ENCODE measurements at places on chromosomes 2 and 18. TPM values are rescaled to one million over a fixed set of nuclear protein-coding genes. Genes with fewer than 3 reads are reported as not detected.
A peak's percentile ranks its signal among the peaks of the same experiment; 100 is the strongest.

DCDC2C gene
- not detected for total RNA-seq

IL36B gene
- total RNA-seq: not detected

MAP3K19 gene
- total RNA-seq: not detected

CHRND gene
- total RNA-seq: not detected

DNA sequence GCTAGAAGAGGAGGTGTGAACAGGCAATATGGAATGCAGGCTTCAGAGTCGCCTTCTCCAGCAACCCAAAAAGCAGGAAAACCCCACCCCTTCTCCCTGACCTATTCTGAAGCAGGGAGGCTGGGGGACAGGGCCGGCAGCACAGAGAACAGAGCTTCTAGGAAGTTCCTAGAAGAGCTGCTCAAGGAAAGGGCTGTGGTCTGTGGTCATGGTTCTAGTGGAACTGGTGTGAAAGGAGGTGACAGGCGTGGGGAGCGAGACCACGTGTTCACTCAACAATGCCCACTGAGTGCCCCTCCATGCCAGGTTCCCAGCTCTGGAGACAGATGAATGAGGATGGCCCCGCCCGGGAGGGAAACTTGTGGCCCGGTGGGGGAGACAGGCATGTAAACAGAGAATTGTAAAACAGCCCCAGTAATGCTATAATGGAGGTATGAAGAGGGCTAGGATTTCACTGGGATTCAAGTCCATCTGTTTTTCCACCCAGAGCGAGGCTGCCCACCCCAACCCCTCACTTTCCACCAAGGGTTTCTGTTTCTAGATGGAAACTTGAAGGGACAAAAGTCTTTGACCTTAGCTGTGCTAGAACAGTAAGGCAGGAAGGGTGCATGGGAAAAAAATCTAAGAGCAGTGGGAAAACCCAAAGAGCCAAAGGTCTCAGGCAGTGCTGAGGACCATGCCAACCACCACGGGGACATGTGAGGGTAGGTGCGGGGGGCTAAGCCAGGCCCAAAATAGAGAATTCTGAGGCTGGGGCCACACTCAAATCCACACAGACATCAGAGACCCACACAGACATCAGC, 71.8 kb downstream of the TNS1 start:
- no peak for DNase-seq

- no peak for DNase-seq
Observed at GRCh38 chr18:12397254-12397653, 10.5 kb upstream of the PRELID3A start.

- no peak for DNase-seq
Observed at GRCh38 chr2:101692766-101693165, 4.7 kb upstream of the MAP4K4 start.

- DNase-seq: no peak
Observed at GRCh38 chr2:217206016-217206725, 346.3 kb upstream of the TNP1 start.

DNA sequence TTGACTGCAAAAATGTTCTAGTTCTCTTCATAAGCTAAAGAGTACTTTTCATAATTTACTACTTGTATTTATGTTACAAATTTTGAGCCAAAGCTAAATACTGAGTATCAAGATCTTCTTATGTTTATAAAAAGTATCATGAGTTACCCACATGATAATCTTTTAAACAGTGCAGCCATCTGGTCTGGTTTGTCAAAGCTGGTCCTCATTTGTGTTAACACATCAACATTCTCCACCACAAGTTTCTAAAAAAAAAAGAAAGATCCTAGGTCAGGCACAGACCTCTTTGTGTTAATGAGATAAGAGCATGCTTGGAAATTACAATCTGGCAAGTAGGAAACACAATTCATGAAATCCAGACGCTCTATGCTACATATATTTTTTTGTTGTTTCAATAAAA, 75.5 kb upstream of the FRZB start:
- DNase-seq: no peak

- peak; percentile 9 for DNase-seq
Observed at GRCh38 chr18:830315-830901, 18.4 kb upstream of the YES1 start.

- DNase-seq: no peak
Observed at GRCh38 chr2:151614606-151615306, 119.5 kb downstream of the NEB start.

DNA sequence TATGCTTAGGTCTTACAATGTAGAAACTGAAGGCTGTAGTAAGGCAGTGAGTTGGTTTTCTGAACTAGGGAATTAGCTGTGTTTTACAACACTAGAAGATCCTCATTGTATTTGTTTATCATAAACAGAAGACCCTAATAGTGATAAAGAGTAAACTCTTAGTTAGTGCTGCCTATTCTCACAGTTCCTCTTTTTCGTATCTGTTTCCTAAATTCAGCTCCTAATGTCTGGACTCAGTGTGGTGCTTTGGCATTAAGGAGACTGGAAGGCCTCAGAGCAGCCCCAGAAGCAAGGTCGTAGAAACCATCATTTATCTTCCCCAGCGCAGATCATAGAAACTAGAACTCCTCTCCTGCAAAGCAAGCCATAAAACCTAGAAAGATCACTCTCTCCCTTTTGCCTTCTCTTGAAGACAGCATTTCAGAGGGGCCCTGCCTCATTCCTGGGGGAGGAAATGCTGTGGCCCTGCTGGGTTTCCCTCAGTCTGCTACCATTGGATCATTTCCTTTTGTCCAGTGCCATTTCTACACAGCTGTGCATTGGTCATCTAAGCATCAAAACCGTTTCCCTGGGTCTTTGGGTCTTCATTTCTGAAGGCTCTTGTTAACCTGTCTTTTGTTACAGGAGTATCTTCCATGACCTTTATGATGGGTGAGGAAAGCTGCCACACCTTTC, 4.7 kb downstream of the ACP1 start:
- no peak for DNase-seq

DNA sequence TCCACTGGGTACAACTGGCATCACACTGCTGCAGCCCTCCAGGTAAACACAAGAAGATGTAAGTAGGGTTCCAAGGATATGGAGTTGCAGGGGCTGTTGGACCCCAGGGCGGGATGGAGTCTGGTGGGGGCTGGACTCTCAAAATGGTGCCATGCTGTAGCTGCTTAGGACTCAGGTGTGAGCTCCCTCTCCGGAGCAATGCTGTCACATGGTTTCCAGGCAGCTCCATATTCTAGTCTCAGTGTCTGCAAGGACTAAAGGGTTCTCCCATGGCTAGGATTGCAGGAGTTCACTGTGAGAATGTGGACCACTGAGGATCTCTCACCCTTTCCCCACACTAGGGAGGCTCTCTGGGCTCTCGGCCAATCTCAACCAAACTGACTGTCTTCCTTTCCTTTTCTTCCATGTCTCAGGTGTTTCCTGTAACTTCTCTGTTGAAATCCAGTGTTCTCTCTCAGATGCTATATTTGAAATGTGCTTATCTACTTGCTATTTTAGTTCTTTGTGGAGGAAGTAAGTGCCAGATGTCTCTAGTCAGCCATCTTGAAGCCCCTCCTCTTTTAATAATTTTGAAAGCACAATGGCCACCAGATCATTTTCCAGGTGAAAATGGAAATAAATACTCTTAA, 57.6 kb downstream of the CCNT2 start:
- DNase-seq: no peak

DNA sequence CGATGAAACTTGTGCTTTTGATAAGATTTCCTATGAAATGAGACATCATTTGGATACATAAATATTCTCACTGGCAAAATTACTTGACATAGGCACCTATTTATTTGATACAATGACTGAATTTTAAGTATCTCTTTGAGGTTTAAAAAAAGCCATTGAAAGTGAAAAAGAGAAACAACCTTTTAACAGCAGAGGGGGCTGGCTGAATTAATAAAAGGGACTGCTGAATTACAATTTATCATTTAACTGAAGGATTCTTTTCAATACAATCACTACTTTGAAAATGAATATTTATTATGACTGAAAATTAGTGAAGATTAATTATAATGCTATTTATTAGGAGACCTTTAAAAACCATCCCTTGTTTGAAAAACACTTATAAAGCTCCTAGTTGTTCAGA, 335.3 kb downstream of the DLGAP1 start:
- DNase-seq: no peak
